ENCODE measurements at places on chromosomes 12 and 14. TPM values are rescaled to one million over a fixed set of nuclear protein-coding genes. Genes with fewer than 3 reads are reported as not detected.
A peak's percentile ranks its signal among the peaks of the same experiment; 100 is the strongest.

Gene TSHR
- not detected for total RNA-seq

Gene RPS6KA5
- 12.9 TPM for total RNA-seq

Gene RPGRIP1
- total RNA-seq: not detected

Gene PLBD1
- total RNA-seq: 0.14 TPM

Gene SMIM41
- not detected for total RNA-seq

Gene PLEKHH1
- total RNA-seq: 4.8 TPM

Gene GDF3
- total RNA-seq: not detected

Gene SLC39A5
- 0.54 TPM for total RNA-seq

Gene IFNG-AS1
- not detected for total RNA-seq

DNA sequence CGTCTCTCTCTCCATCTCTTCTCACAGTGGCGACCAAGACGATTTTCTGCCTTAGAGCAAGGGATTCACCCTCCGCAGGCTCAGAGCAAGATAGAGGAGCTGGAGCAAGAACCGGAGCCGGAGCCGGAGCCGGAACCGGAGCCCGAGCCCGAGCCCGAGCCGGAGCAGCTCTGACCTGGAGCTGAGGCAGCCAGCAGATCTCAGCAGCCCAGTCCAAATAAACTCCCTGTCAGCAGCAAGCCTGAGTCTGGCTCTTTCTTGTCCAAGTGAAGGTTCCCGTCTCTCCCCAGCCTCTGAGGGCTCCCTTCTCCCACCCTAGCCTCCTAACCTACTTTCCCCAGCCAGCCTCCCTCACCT, 5.9 kb downstream of the LAG3 start:
- H3K27me3 ChIP-seq: no peaks in the 10 kb centered on the region
- no peak for DNase-seq
- peaks cover 79% of the 10 kb centered on the region for H3K4me1 ChIP-seq

DNA sequence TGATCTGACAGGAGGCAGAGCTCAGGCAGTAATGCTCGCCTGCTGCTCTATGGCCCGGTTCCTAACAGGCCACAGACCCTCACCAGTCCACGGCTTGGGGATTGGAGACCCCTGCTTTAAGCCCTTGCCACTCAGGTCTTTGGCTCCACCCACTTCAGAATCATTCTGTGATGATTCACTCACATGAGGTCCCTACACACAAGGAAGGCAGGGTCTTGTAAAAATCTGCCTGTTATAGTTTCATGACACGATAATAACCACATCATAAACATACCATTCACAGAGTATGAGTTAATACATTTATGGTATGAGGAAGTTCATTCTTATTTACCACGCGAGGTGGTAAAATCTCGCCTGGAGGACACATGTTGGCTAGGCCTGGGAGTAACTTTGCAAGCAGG, 29.0 kb upstream of the MAX start:
- H3K4me3 ChIP-seq: no peak overlapping the region
- H3K36me3 ChIP-seq: no peaks in the 10 kb centered on the region

GRCh38 chr12:7090222-7090998, 1.8 kb downstream of the C1R start:
- H3K27ac ChIP-seq: no peak overlapping the region
- no peak overlapping the region for H3K4me3 ChIP-seq
- H3K4me1 ChIP-seq: peaks cover 6% of the 10 kb centered on the region
- H3K27me3 ChIP-seq: no peaks in the 10 kb centered on the region
- DNase-seq: no peak
- H3K36me3 ChIP-seq: no peaks in the 10 kb centered on the region

DNA sequence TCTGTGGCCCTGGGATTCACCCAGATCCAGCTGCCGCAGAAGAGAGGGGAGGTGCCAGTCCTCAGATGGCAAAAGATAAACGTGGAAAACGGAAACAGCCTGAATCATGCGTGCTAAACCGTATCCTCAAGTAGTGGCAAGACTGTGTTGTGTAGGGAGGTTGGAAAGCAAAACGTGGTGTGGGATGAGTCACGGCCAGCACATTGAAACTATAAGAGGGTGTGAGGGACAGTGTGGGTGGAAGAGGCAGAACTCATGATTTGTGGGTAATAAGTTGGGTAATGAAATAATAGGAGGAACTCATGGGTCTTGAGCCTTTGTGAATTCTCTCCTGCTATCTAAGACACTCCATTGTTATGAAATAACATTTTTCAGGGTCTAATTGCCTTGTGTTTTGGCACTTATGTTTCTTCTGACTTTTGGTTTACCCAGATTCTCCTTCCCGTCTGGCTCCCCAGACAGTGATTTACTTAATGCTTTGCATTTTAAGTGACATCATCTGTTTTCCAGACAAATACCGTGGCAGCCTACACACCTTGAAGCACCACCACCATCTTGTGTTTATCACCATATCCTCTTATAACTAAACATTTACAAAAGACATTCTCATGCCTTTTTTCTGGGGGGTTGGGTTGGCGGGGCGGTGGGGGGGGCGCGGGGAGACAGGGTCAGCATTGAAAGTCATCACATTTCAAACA, 62.3 kb upstream of the PTCSC3 start:
- H3K27ac ChIP-seq: no peak overlapping the region
- H3K36me3 ChIP-seq: no peaks in the 10 kb centered on the region
- H3K4me3 ChIP-seq: no peak overlapping the region
- peak; percentile 28 for DNase-seq
- H3K27me3 ChIP-seq: peaks cover 18% of the 10 kb centered on the region

- peaks cover under 1% of the 10 kb centered on the region for H3K36me3 ChIP-seq
- H3K4me1 ChIP-seq: no peaks in the 10 kb centered on the region
- DNase-seq: no peak
- no peaks in the 10 kb centered on the region for H3K27me3 ChIP-seq
- no peak overlapping the region for H3K27ac ChIP-seq
These were observed 288.4 kb downstream of the FBXL14 start for GRCh38 chr12:1305791-1306500.

- no peak overlapping the region for H3K27ac ChIP-seq
- H3K4me3 ChIP-seq: no peak overlapping the region
- H3K36me3 ChIP-seq: peaks cover 13% of the 10 kb centered on the region
- no peaks in the 10 kb centered on the region for H3K4me1 ChIP-seq
- H3K27me3 ChIP-seq: no peaks in the 10 kb centered on the region
These were observed 62.1 kb downstream of the ZFC3H1 start for GRCh38 chr12:71601546-71601945.

- H3K4me3 ChIP-seq: no peak overlapping the region
- H3K4me1 ChIP-seq: peaks cover 4% of the 10 kb centered on the region
- H3K27me3 ChIP-seq: no peaks in the 10 kb centered on the region
- H3K36me3 ChIP-seq: peaks cover 69% of the 10 kb centered on the region
These were observed 6.9 kb downstream of the RFC5 start for GRCh38 chr12:118023301-118023860.

DNA sequence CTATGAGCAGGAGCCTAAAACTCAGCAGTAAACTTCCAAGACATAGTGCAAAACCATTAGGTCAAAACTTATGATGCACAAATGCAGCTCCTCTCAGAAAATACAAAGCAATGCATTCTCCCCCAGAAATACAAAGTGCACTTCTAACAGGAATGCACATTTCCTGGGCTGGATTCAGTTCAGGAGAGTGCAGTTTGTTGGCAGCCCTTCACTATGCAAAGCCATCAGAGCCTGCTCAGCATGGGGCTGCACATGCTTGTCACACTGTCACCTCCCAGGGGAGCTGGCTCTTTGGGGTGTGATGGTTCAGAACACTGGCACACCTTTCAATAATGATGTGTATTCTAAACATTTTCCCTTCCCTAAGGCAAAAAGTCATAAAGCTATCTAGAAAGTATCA, 110.4 kb downstream of the KCNK10 start:
- H3K36me3 ChIP-seq: no peaks in the 10 kb centered on the region
- no peak overlapping the region for H3K27ac ChIP-seq
- no peak overlapping the region for H3K4me3 ChIP-seq
- DNase-seq: no peak
- no peaks in the 10 kb centered on the region for H3K4me1 ChIP-seq
- H3K27me3 ChIP-seq: peaks cover 5% of the 10 kb centered on the region

GRCh38 chr14:36502558-36503508, 17.2 kb downstream of the NKX2-1 start:
- peaks cover 64% of the 10 kb centered on the region for H3K27me3 ChIP-seq
- H3K4me3 ChIP-seq: no peak overlapping the region
- no peak overlapping the region for H3K27ac ChIP-seq
- H3K4me1 ChIP-seq: peaks cover 9% of the 10 kb centered on the region

GRCh38 chr12:68806488-68807237, 1.3 kb upstream of the MDM2 start:
- peaks cover 23% of the 10 kb centered on the region for H3K4me1 ChIP-seq
- H3K36me3 ChIP-seq: peaks cover 32% of the 10 kb centered on the region
- H3K27me3 ChIP-seq: no peaks in the 10 kb centered on the region
- no peak for DNase-seq
- peak overlapping the region; percentile 89 for H3K4me3 ChIP-seq

GRCh38 chr14:69636718-69637480, 25.5 kb downstream of the SUSD6 start:
- H3K27me3 ChIP-seq: no peaks in the 10 kb centered on the region
- no peak for DNase-seq
- H3K27ac ChIP-seq: peak overlapping the region; percentile 94
- H3K36me3 ChIP-seq: peaks cover 15% of the 10 kb centered on the region
- peaks cover 86% of the 10 kb centered on the region for H3K4me1 ChIP-seq

- H3K36me3 ChIP-seq: no peaks in the 10 kb centered on the region
- H3K27me3 ChIP-seq: peaks cover 14% of the 10 kb centered on the region
- H3K27ac ChIP-seq: no peak overlapping the region
- peak; percentile 20 for DNase-seq
- H3K4me1 ChIP-seq: no peaks in the 10 kb centered on the region
These were observed 6.5 kb upstream of the HCFC2 start for GRCh38 chr12:104057771-104058197.

- H3K36me3 ChIP-seq: no peaks in the 10 kb centered on the region
- H3K27me3 ChIP-seq: no peaks in the 10 kb centered on the region
- H3K27ac ChIP-seq: no peak overlapping the region
- peaks cover 2% of the 10 kb centered on the region for H3K4me1 ChIP-seq
These were observed 942 bp downstream of the ZC2HC1C start for GRCh38 chr14:75070383-75070782.

DNA sequence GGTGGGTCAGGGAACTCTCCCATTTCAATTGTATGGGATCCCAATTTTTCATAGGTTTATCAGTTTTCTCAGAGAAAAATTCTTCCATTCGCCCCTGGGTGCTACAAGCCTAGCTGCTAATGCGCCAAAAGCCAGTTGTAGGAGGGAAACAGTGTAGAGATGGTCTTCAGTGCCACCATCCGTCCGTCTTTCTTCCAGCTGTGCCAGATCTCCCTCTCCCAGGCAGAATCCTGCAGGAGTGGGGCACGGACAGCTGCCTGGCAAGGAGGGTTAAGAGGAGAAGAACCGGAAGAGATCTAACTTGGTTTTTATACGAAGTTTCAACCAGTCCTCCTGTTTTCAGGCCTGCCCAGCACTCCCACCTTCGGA, 38.9 kb upstream of the FUT8 start:
- peaks cover 33% of the 10 kb centered on the region for H3K4me1 ChIP-seq
- no peak for DNase-seq
- H3K36me3 ChIP-seq: peaks cover 43% of the 10 kb centered on the region

DNA sequence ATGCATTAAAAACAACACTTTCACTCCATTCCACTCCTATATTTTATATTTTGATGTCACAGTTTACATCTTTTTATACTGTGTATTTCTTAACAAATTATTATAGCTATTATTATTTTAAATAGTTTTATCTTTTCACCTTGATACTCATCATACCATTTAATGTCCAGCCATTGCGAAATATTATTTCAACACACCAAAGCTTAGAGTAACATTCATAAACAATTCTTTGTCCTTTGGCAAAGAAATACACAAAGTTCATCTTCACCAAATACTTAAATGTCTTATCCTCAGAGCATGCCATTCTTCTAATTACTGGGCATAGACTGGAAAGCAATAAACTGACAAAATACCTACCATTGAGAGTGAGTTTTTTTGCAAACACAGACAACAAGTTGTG, 1963.4 kb upstream of the FLRT2 start:
- no peak overlapping the region for H3K4me3 ChIP-seq
- no peak overlapping the region for H3K27ac ChIP-seq

- H3K27ac ChIP-seq: no peak overlapping the region
- H3K4me3 ChIP-seq: no peak overlapping the region
- no peaks in the 10 kb centered on the region for H3K27me3 ChIP-seq
- peak; percentile 85 for DNase-seq
These were observed 178.6 kb downstream of the ADGRD1 start for GRCh38 chr12:131132118-131132892.

- H3K4me1 ChIP-seq: peaks cover 5% of the 10 kb centered on the region
- no peaks in the 10 kb centered on the region for H3K27me3 ChIP-seq
- no peak for DNase-seq
- H3K4me3 ChIP-seq: no peak overlapping the region
- H3K36me3 ChIP-seq: peaks cover 57% of the 10 kb centered on the region
These were observed 22.8 kb downstream of the OTUB2 start for GRCh38 chr14:94048691-94049624.

GRCh38 chr14:74506411-74506851, 12.9 kb downstream of the ISCA2 start:
- H3K27me3 ChIP-seq: no peaks in the 10 kb centered on the region
- no peak overlapping the region for H3K27ac ChIP-seq
- H3K4me1 ChIP-seq: peaks cover 3% of the 10 kb centered on the region
- no peaks in the 10 kb centered on the region for H3K36me3 ChIP-seq
- H3K4me3 ChIP-seq: no peak overlapping the region

DNA sequence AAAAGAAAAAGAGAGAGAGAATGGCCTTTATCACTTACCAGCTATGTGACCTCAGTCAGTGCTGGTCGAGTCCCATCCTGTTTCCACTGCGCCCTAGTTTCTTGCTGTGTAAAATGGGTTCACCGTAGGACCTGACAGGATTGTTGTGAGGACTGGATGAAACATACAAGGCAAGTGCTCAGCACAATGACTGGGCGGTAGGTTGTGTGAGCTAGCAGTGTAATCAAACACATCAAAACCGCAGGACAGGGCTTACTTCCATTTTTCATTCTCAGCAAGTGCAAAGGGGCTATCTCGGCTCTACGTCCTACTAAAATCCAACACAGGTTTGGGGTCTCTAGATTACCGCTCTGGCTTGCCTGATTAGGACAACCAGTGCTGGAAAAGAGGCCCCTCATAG, 36.4 kb upstream of the ATXN2 start:
- DNase-seq: peak; percentile 9
- H3K27me3 ChIP-seq: no peaks in the 10 kb centered on the region
- peaks cover 4% of the 10 kb centered on the region for H3K36me3 ChIP-seq
- no peak overlapping the region for H3K4me3 ChIP-seq
- no peak overlapping the region for H3K27ac ChIP-seq

DNA sequence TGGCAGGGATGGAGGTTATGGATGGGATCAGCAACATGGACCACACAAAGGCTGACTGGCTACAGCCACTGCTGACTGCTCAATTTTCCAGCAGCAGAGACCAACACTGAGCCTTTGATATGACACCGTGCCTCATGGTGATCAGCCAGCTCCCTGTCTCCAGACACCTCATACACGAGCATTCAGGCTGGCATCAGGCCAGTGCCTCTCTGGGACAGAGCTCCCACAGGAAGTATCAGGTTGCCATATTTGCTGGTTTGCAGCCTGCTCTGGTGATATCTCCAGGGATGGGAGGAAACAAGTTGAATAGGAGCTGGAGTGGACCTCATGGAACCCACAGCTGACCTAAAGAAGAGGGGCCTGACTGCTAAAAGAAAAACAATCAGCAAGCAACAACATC, 471.2 kb upstream of the ATXN7L3B start:
- H3K27me3 ChIP-seq: no peaks in the 10 kb centered on the region
- H3K36me3 ChIP-seq: no peaks in the 10 kb centered on the region
- H3K4me1 ChIP-seq: no peaks in the 10 kb centered on the region

- DNase-seq: no peak
- H3K27ac ChIP-seq: no peak overlapping the region
- no peaks in the 10 kb centered on the region for H3K4me1 ChIP-seq
- H3K4me3 ChIP-seq: no peak overlapping the region
These were observed 92.3 kb upstream of the DCN start for GRCh38 chr12:91274916-91275315.
